ENCODE measurements at places on chromosomes 4 and X.

DNA sequence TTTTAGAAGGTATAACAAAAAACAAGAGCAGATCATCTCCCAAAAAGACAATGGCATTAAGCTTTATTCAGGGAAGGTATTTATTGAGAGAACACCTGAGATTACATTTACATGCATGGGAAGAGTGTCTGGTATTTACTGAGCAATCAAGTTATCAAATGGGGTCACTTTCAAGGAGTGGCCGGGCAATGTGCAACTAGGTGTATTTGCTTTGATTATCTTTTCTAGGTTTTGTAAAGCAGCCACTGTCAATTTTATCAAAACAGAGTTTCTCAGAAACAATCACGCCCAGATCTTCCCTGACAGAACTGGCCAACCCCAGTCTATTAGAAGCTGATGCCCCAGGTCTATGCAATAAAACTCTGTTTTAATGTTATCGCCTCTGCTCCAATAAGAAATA is 169.5 kb downstream of the GLRA2 start:
- no peak for DNase-seq

GRCh38 chr4:145482209-145483037 is 770 bp downstream of the SMAD1 start:
- peak; percentile 83 for DNase-seq

GRCh38 chr4:6119507-6120020 is 80.8 kb downstream of the JAKMIP1 start:
- DNase-seq: no peak

DNA sequence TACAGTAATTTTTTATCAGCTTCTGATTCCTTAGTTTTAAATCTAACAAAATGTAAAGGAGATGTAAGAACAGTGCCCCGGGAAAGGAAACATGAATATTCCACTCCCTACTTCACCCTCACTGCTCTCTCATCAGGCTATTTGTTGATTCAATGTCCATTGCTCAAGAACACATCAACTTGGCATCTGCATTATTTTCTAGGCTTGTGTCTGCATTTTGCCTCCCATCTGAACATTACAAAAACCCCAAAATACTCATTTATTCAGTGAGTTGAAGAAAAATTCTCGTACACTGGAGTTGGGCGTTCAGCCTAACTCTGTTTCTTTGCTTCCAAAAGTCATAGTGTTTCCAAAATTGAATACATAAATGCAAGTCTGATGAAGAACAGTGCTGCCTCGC is 25.6 kb downstream of the ARHGAP6 start:
- no peak for DNase-seq

- DNase-seq: no peak
Measured at GRCh38 chr4:149891426-149891825, 75.8 kb upstream of the IQCM start.
